Thyroid gland (tissue), 4 donors: ENCODE measurements at places on chromosomes 3 and 15. TPM values are rescaled to one million over a fixed set of nuclear protein-coding genes. Genes with fewer than 3 reads are reported as not detected.

PRICKLE2 gene
- 28.8 TPM for total RNA-seq

CASR gene
- 0.17 TPM for total RNA-seq

CPNE9 gene
- not detected for total RNA-seq

IL17RD gene
- 1.6 TPM for total RNA-seq

GRCh38 chr3:141044695-141045641 is 6.2 kb upstream of the SPSB4 start:
- no peak for DNase-seq

- DNase-seq, result peak; percentile 82
Measured at GRCh38 chr3:78728406-78729145, 1039.2 kb downstream of the ROBO1 start.
